Effector memory CD8-positive, alpha-beta T cell (primary cell): ENCODE measurements at places on chromosomes 16 and 17.
A peak's percentile ranks its signal among the peaks of the same experiment; 100 is the strongest.

- H3K27me3 ChIP-seq, result no peaks in the 10 kb centered on the region
- H3K27ac ChIP-seq, result peak overlapping the region; percentile 84
- peak; percentile 69 for DNase-seq
- H3K4me1 ChIP-seq, result peaks cover 38% of the 10 kb centered on the region
- H3K36me3 ChIP-seq, result peaks cover 93% of the 10 kb centered on the region
Observed at GRCh38 chr17:82236142-82236971, 7.5 kb downstream of the SLC16A3 start.

- peaks cover 17% of the 10 kb centered on the region for H3K36me3 ChIP-seq
- peak overlapping the region; percentile 94 for H3K27ac ChIP-seq
- DNase-seq, result no peak
- H3K4me1 ChIP-seq, result peaks cover 19% of the 10 kb centered on the region
- H3K27me3 ChIP-seq, result no peaks in the 10 kb centered on the region
Observed at GRCh38 chr17:59783221-59784047, 76.0 kb downstream of the VMP1 start.

DNA sequence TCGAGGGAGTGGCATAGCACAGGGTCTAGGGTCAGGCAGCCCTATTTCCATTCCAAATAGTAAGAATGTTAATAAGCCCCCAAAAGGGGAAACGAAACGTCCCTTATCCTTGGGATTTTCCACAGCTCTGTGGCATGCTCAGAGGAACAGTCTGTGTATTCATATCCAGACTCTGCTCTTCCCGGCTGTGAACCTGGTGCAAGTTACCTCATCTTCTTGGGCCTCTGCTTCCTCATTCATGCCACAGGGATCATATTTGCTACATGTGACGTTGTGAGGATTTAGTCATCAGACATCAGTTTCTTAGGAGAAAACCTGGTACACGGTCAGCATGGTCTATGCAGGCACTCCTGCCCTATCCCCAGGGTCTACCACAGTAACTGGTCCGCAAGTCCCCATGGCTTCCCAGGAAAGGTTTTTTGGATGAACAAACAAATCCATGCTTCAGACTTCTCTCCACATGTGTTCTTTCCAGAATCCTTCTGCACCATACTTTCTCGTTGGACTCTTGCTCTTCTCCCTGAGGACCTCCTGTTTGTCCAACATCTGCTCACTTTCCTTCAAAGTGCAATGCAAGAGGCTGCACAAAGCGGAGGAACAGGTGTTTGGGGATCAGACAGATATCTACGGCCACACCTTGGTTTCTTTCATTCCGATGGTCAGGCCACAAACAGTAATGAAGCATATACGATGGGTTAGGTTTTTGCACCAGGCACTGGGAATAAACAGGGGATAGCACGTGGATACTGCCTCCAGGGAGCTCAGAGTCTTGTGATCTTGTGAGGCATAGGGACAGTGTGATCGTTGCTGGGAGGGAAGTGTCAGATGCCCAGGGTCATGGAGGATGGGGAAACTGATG is 17.7 kb downstream of the GLP2R start:
- no peak for DNase-seq
- peaks cover 45% of the 10 kb centered on the region for H3K27me3 ChIP-seq
- H3K4me1 ChIP-seq, result no peaks in the 10 kb centered on the region
- no peak overlapping the region for H3K27ac ChIP-seq
- no peak overlapping the region for H3K4me3 ChIP-seq
- H3K36me3 ChIP-seq, result no peaks in the 10 kb centered on the region

GRCh38 chr17:49227436-49228261 is 2.9 kb downstream of the PHOSPHO1 start:
- peak overlapping the region; percentile 62 for H3K27ac ChIP-seq
- no peaks in the 10 kb centered on the region for H3K27me3 ChIP-seq
- no peak overlapping the region for H3K4me3 ChIP-seq
- DNase-seq, result peak; percentile 78
- H3K36me3 ChIP-seq, result peaks cover 30% of the 10 kb centered on the region

GRCh38 chr17:46002311-46002972 is 3.4 kb downstream of the STH start:
- peak overlapping the region; percentile 25 for H3K27ac ChIP-seq
- H3K4me1 ChIP-seq, result peaks cover 3% of the 10 kb centered on the region
- H3K4me3 ChIP-seq, result no peak overlapping the region
- DNase-seq, result peak; percentile 73
- no peaks in the 10 kb centered on the region for H3K27me3 ChIP-seq
- H3K36me3 ChIP-seq, result no peaks in the 10 kb centered on the region
